Activated CD4-positive, alpha-beta T cell treated with anti-CD3 and anti-CD28 coated beads, Interleukin-2, amount 50 U/mL, for 1 hour (primary cell): ENCODE measurements at places on chromosomes 4 and X.

- no peak for DNase-seq
Measured at GRCh38 chr4:34845926-34846325, 1398.4 kb downstream of the ARAP2 start.

DNA sequence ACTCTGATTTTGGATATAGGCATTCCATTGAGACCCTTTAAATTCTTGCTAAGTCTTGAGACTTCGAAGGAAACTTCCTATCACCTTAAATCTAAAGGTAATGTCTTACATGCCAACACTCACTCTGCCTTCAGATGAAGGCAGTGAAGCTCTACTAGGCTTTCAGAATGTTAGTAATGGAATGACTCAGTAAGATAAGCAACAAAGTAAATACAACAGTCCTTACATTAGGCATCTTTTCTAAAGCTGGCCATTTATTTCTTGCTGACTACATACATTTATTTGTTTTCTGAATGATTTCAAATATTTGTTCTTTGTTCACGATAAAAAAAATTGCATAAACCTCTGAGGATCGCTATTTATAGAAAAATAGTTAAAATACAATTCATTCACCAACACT is 43.5 kb downstream of the ASIC5 start:
- DNase-seq, result no peak

- DNase-seq, result no peak
Measured at GRCh38 chr4:159483110-159483781, 380.4 kb downstream of the RAPGEF2 start.

DNA sequence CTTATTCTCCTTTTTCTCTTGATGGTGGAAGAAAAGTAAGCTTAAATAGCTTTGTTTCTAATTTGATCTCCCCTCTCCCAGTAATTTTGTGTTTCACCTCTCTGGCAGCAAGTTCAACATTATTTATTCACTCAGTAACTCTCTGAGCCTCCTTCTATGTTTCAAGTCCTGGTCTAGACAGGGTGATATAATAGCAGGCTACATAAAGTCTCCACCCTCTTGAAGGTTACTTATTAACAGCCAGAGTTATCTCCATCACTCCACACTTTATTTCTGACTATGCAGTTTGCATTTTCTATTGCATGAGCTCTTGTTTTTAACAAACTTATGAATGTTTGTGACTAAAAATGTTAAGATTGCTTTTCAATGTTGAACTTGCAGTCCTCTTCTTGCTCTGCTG is 17.8 kb upstream of the ANOS1 start:
- no peak for DNase-seq

GRCh38 chr4:170758988-170759387 is 669.2 kb upstream of the AADAT start:
- DNase-seq, result no peak

- DNase-seq, result no peak
Measured at GRCh38 chr4:2245787-2246275, 3.9 kb upstream of the HAUS3 start.

- no peak for DNase-seq
Measured at GRCh38 chr4:16597443-16597842, 301.0 kb downstream of the LDB2 start.

DNA sequence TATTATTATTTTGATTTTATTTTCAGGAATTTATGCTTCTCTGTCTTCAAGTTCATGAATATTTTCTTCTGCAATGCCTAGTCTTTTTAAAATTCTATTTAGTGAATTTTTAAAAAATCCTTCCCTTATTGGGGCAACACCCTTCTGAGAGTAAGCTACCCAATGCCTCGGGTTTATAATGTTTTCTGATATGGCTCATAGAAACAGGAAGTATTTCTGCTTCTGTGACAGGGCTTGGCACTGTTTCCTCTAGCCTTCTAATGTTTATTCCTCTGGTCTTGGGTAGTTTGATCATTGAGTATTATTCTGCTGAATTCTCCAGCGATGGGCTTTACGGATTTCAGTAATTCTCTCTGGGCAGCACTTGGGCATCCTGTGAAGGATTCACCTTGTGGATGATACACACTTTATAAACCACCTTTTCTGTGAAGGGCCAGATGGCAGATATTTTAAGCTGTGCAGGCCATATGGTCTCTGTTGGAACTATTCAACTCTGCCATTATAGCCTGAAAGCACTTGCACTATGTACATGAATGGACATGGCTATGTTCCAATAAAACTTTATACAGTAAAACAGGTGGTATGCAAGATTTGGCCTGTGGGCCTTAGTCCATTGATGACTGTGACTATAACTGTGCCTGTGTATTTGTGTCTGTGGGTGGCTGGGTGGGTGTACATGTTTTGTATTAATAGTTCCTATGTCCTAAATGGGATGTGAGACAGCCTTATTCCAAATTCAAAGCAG is 95.9 kb upstream of the FAT1 start:
- no peak for DNase-seq

GRCh38 chr4:148375584-148375983 is 66.6 kb downstream of the NR3C2 start:
- no peak for DNase-seq

DNA sequence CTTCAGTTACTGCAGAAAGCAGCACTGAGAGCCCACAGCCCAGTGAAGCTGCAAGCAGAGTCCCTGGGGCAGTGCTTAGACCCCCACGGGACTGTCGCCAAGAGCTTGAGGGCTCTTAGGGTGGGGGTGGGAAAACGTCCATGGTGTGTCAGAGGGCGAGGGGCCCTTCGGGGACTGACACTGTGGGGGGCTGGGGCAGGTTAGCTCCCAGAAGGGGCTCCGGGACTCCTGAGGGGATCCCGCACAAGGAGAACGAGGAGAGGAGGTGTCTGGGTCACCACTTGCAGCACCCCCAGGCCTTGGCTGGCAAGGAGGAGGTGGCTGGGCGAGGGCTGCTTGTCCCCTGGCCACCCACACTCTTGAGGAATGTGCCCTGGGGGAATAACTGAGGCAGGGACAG is 20.8 kb downstream of the NAT8L start:
- no peak for DNase-seq

DNA sequence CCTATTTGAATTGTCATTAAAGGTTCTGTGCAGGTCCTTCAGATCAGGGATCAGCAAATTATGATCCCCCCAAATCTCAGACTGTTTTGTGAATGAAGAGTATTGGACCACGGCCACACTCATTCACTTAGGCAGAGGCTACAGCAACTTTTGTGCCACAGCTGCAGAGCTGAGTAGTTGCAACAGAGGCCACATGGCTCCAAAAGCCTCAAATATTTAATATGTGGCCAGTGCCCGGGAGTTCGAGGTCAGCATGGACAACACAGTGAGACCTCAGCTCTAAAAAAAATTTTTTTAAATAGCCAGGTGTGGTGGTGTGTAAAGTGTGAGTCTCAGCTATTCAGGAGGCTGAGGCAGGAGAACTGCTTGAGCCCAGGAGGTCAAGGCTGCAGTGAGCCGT is 100.7 kb downstream of the NSUN7 start:
- DNase-seq, result no peak

GRCh38 chrX:42229533-42229932 is 306.2 kb upstream of the CASK start:
- DNase-seq, result no peak

DNA sequence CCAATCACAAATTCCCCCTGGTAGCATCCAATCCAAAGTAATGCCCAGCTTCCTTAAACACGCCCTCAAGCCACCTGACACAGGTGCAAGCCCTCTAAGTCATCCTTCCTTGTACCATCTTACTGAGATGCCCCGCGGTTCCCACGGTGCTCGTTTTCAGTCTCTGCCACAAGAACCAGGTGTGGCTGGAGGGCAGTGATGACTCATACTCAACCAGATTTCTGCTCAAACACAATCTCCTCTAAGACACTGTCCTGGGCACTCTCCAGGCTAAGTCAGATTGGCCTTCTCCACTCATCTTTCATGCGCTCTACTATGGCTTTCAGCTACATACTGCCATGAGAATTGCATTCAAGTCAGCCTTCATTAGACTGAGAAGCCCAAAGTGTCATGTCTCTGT is 3.5 kb downstream of the SH3KBP1 start:
- DNase-seq, result peak; percentile 14
